Fibroblast of skin of right biceps (primary cell): ENCODE measurements at places on chromosomes 5 and 9.

- peak; percentile 68 for DNase-seq
These were observed 24.8 kb downstream of the PLPP1 start for GRCh38 chr5:55509796-55510522.

DNA sequence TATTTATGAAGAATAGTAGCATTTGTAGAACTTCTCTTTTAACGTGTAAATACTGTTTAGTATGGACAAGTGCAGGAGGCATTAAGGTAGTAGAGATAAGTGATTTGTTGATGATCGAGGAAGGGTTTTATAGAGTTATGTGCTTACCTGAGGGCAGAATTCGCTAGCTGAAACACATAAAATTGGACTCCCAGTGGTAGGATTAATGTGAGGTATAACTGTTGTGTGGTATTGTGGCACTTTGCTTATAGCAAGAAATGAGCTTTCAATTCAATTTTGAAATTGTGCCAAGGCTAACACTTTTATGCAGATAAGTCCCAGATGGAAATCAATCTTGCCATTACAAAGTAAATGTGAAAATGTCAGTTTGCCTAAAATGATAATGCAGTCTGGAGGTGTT, 1.2 kb downstream of the AP3S1 start:
- DNase-seq: no peak

DNA sequence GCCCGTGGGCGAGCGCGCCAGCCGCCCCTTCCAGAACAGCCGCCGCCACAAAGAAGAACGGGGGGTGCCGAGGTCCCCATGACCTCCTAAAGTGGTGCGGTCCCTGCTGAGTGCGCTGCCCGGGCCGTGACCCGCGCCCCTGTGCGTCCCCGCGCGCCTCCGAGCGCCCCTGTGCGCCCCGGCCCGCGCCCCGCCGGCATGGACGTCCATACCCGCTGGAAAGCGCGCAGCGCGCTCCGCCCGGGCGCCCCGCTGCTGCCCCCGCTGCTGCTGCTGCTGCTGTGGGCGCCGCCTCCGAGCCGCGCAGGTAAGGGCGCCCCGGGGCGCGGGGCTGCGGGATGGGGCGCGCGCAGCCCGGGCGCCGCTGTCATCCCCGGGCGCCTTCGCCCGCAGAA, 384 bp downstream of the COL5A1 start:
- DNase-seq: no peak

GRCh38 chr5:102554728-102555127, 55.9 kb upstream of the SLCO6A1 start:
- DNase-seq: no peak

DNA sequence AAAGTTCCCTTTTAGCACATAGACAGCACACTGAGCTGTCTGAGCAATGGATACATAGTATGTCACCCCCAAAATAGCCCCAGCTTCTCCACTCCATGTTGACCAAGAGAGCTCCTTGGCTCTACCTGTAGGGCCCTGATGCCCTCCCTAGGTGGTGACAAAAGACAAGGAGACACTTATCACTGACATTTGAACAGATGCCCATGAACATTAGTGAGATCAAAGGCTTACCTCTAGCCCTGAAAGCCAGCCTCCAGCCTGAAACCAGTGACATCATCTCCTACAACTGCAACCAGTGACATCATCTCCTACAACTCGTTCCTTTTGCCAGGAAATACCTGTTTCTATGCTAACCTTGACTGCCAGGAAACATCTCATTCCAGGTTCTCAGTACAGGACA, 122.7 kb downstream of the FSTL4 start:
- DNase-seq: no peak

DNA sequence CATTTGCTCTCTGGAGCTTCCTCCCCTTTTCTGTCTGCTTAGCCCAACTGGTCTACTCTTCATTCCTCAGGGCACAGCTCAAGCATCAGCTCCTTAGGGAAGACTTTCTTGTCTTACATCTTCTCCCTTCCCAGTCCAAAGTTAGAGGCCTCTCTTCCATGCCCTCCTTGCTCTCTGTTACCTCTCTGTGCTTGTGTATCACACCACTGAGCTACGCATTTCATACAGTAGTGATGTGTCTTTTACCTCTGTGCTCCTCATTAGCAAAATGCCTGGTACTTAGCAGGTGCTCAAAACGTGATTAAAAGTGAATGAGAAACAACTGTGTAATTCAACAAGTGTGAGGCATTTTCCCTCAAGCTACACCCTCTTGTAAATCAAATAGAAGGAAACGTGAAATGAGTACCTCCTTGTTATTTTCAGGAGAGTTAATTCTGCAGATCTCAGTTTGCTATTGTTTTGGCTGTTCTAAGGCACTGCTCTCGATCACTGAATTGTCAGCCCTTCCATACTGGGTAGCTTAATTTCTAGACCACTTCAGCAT, 39.0 kb downstream of the ERAP1 start:
- DNase-seq: no peak

- DNase-seq: no peak
These were observed 17.7 kb downstream of the RALGDS start for GRCh38 chr9:133103183-133103986.

DNA sequence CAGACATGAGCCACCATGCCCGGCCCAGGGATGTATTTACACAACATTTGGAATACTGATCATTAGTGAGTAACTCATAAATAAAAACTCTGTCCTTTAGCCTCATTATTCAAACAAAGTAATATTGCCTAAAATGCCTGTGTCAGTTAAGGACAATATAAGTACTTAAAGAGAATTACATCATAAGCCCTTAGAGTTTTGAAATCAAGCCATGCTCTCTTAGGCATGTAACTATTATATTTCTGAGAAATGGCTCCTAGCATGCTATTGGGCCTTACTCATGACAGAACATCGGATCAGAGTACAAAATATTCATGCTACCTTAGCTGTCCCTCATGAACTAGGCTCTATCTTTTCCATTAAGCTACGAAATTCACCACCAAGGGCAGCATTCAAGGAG, 309.3 kb downstream of the CHSY3 start:
- no peak for DNase-seq

DNA sequence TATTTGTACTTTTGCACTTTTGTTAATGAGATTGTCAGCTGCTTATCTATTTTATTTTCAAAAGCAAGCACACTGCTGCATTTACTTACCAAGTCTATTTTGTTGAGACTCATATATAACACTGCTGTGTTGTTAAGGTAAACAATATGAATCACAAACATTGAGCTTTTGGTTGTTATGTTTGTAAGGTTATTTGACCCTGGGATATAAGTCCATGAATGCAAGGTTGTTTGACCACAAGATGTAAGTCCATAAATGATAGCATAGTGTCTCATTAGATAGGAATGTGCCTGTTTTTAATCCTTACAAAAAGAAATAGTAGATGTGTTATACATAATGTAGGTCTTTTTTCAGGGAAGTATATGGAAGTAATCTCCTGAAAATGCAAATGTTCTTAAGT, 845.9 kb downstream of the CDH9 start:
- no peak for DNase-seq

DNA sequence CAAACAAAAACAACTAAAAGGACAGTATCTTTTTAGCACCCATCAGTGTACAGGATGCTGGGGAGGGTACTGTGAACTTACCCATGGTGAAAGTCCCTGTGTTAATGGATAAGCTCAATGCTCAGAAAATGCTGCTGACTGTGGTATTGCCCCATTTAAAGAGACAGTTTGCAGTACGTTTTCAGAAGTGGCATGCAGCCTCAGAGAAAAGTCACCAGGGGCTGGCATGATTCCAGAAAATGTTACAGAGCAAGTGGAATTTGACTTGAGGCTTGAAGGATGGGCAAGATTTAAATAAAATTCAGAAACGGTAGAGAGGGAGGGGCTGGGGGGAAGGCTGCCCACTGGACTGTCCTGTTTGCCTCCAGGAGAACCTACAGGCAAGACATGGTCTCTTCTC, 7.2 kb downstream of the S1PR3 start:
- peak; percentile 15 for DNase-seq

DNA sequence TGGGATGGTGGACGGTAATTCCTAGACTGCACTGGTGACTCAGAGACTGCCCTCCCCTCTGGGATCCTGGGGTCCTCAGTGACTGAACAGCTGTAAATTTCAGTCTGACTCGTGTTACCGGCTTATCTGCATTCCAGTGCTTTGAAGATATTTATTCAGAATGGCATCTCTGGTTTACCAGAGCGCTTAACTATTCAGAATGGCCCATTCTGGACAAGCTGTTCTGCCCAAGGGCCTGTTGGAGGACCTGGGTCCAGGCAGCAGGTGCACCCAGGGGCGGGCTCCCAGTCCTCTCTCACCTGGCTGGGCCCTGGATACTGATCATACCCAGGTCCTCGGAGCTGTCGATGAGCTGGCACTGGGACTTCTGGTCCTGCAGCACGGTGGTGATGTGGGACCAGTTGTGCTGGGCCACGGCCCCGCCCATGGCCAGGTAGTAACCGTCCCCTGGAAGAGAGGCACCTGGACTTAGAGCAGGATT, 48.0 kb downstream of the SARDH start:
- no peak for DNase-seq

DNA sequence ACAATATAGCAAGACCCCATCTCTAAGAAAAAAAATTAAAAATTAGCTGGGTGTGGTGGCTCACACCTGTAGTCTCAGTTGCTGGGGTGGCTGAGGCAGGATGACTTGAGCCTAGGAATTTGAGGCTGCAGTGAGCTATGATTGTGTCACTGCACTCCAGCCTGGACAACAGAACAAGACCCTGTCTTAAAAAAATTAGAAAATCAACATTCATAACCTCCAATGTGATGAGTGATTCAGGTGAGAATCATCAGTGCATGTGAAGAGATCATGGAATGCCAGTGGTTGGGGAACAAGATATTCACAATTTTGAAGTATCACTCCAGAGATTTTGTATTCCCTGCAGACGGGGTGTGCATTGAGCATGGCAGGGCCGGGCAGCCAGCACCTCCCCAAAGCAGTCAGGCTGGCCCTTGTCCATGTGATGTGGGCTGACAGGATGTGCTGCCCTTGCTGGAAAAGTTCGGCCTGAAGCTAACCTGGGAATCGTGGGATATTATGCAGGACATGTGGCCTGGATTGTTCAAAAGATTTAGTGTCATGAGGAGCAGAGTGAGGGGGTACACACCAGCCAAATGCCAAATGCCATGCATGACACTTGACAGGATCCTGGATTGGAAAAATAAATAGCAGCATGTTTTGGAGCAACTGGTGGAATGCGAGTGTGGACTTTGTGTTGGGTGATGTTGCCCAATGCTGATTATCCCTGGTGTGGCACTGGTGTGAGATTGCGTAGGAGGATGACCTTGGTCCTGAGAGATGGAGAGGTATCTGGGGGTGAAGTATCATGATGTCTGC, 189.0 kb downstream of the RGS3 start:
- no peak for DNase-seq

GRCh38 chr5:174229514-174230370, 184.2 kb downstream of the NSG2 start:
- peak; percentile 94 for DNase-seq

DNA sequence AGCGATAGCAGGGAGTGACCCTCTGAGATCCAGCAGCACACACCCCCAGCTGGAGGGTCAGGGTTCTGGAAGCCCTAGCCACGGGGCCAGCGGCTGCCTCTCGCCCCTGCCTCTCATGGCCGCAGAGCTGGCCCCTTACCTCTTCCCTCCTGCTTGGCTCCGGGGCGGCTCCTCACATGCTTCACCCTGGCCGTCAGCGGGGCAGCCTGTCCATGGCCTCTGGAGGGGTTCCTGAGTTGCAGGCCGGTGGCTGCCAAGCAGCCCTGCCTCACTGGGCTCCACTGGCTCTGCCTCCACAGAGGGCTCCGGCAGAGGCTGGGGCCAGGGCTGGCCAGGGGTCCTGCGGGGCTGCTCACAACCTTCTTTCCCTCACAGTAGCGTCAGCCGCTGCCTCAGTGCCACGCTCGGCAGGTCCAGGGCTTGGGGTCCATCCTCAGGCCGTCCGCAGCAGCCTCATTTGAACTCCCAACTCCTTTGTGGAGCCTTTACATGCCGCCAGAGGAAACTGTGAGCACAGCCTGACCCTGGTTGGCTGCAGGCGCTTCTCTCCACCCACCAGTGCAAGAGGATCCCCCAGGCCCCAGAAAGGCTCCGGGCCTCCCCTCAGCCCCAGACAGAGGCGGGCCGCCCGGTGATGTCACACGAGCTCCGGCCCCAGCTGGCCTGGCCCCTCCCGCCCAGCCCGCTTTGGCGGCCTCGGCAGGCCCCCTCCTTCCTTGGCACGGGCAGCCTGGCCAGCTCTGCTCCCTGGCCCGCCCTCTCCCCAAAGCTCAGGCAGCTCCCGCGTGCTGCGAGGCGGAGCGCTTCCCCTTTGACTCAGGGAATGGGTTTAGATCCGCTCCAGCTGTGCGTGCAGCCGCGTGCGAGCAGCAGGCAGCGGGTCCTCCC, at the start of gene ANGPTL2:
Gene ANGPTL2 (minus strand): TSS at position 460 of the 888 bp plus-strand sequence. CDS start 13,904 bp downstream, outside the sequence.
- DNase-seq: peak; percentile 92

DNA sequence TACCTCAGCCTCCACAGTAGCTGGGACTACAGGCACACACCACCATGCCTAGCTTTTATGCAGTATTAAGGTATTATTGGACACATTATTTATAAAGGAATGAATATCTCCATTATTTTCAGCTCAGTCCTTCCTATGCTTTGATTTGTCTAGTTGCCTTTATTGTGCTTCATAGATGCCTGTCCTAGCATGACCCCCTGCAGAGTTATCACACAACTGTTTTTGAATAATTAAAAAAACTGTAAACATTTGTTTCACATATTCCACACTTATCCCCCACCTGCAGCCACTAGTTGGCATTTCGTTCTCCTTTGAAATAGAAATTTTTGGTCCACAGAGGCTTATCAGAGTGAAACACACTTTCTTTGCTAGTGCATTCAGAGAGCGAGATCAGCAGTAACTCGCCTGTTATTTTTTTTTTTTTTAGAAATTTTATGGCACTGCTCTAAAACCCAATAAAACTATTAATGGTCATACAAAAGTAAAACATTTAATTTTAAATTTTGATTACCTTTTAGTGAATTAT, 151.8 kb upstream of the RASA1 start:
- DNase-seq: no peak

- no peak for DNase-seq
These were observed 72.9 kb downstream of the ARHGEF37 start for GRCh38 chr5:149654231-149654630.

DNA sequence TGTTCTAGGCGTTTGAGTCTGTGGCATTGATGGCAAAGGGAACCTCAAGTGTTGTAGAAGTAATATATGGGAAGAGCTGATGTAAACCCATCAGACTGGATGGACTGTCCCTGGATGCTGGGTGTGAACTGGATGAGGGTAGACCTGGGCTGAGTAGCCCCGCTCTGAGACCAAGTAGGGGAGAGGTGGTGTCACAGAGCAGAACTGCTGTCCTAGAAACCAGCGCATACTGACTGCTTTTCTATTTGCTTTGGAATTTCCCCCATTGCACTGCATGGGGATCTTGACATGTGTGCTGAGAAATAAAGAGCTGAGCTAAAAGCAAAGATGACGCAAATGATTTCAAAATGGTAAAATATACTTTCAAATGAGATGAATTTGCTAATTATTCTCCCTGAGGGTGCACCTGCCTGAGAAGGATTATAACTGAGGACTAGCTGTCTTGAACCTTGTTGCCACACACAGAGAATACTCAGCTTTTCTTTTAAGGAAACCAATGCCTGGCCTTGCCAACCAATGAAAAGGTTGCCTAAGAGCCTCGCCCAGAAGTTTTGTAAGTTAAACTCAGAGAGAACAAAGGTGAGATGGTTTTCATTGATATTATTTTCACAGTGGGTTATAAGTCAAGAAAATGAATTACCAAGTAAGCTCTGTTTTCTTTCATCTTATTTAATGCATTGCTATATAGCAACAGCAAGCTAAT, 44.8 kb downstream of the NIM1K start:
- no peak for DNase-seq
